GM23248 (cell line): ENCODE measurements at places on chromosomes 6 and 20.

GRCh38 chr6:69825904-69826303 is 29.1 kb upstream of the LMBRD1 start:
- DNase-seq: peak; percentile 65

- DNase-seq: no peak
Observed at GRCh38 chr6:77448546-77448945, 14.7 kb downstream of the HTR1B start.

- peak; percentile 84 for DNase-seq
Observed at GRCh38 chr20:33732166-33732970, 572 bp downstream of the ZNF341 start.

- no peak for DNase-seq
Observed at GRCh38 chr6:14786008-14786407, 459.9 kb upstream of the JARID2 start.

DNA sequence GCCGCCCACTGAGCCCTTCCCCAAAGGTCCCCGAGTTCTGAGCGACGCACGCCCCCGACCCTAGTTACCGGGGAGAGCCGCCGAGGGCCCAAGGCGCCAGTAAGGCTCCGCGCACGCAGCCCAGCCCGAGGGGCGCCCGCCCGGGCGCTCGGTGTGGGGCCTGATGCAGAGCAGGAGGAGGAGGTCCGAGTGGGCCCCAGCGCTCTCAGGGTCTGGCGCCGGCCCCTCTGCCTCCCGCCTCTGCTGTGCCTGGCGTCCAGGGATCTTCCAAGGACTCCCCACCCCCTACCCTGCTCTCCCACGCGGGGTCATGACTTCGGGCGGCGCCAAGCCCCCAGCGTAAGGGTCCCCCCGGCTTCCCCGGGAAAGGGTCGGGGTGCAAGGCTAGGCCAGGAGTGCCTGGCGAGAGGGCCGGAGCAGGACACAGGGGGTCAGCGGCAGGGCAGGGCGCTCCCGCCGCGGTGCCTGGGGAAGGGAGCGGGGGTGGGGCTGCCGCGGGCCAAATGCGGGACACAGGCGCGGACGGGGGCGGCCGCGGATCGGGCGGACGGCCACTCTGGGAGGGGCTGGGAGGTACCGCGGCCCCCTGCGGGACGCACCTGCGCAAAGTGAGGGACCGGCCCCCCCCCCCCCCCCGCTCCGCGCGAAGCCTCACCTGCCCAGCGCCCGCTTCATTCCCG is 637 bp downstream of the ABHD12 start:
- peak; percentile 58 for DNase-seq

DNA sequence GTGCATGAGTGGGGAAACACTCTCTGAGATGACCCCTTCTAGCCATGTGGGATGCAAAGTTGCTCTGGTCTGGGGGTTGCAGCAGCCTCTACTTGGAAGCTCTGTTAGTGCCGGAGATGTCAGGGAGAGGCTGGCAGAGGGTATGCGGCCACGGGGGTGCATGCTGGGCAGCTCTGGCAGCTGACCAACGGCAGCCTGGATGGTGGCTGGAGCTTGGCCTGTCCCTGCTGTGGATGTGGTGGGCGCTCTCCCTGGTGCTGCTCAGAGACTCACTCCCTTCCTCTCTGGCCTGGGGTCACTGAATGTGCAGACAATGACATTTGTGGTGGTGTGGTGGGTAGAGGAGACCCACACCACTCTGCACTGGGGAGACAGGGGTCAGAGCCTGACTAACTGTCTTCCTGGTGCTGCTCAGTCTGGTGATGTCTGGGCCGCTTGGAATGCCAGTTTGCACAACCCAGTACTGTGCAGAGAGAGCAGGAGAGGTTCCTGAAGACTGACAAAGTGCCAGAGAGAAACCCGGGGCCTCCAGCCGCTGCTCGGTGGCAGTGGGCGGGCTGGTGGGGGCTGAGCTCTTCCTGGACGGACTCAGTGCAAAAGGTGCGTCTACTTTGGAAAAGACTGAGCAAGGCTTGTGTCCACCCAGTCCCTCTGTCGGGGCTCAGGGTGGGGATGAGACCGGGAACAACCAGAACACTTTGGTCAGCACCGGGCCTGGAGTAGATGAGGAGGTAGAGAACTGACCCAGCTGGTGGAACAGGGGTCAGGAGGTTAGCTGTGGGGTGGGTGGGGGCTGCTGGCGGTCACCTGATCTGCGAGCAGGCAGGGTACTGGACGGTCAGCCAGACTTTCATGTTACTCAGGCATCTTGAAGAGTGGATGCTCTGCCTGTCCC is 2.7 kb downstream of the MYT1 start:
- peak; percentile 11 for DNase-seq

- no peak for DNase-seq
Observed at GRCh38 chr20:36320261-36320897, 14.2 kb downstream of the DLGAP4 start.

DNA sequence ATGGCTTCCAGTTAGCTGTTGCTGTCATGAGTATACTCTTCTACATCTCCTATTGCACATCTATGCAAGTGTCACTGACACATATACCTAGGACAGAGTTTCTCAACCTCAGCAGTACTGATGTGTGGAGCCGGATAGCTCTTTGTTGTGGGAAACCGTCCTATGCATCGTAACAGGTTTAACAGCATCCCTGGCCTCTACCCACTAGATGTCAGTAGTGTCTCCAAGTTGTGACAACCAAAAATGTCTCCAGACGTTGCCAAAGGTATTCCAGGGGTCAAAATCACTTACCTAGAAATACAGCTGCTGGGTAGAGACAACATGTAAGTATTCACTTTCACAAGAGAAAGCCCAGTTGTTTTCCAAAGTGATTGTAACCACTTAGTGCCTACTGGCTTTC is 637.6 kb downstream of the RNF144B start:
- peak; percentile 52 for DNase-seq

DNA sequence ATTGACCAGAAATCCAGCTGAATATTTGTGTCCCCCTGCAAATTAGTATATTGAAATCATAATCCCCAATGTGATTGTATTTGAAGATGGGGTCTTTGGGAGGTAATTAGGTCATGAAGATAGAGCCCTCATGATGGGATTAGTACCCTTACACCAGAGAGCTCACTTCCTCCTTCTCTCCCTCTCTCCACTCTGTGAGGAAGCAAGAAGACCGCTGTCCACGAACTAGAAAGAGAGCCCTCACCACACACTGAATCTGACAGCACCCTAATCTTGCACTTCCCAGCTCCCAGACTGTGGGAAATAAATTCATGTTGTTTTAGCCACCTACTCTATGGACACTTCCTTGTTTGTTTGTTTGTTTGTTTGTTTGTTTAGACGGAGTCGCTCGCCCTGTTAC is 11.9 kb upstream of the PLAGL1 start:
- DNase-seq: no peak

GRCh38 chr20:37513779-37514359 is 7.2 kb upstream of the NNAT start:
- DNase-seq: no peak

DNA sequence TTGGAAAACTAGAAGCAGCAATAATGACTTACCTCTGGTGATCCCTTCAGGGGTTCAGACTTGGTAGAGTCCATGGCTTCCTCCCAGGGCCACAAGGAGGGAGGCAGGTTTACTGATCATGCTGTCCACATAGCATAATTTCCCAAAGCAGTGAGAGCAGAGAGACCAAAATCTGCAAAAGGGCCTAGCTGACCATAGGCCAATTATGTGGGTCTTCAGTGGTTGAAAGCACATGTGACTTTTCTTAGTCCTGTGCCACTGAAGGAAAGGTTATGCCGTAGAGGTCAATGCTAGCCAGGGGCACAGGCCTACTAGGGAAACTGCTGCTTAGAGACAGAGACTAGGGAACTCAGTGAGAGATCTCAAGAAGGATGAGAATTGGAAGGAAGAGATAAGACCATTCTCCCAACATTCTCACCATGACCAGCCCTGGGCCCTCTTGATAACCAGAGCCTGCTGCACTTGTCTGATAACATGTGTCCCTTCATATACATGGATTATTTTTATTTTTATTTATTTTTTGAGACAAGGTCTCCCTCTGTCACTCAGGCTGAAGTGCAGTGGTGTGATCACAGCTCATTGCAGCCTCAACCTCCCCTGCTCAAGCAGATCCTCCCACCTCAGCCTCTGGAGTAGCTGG is 2.0 kb upstream of the GTPBP2 start:
- DNase-seq: no peak

GRCh38 chr20:38755324-38755910 is 7.2 kb downstream of the ACTR5 start:
- DNase-seq: no peak

- DNase-seq: no peak
Observed at GRCh38 chr20:51144476-51144875, 121.6 kb upstream of the KCNG1 start.

GRCh38 chr6:158382491-158382890 is 70.2 kb downstream of the TULP4 start:
- DNase-seq: no peak

DNA sequence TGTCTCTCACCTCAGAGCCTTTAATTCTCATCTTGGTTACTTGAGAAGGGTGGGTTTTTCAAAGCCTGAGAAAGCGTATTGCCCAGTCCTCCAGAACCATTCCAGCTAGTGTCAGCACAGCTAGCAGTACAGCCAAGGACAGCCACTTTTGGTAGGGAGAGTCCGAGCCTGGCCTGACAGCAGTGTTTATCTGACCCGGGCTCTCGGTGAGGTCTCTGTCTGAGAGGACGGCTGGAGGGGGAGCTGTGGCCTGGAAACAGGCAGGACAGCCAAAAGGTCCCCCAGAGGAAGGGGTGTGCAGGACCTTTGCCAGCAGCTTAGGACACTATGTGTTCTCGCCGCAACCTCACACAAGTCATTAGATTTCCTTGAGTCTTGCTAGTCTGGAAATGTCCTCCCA is 38.8 kb downstream of the LYRM2 start:
- no peak for DNase-seq

- peak; percentile 31 for DNase-seq
Observed at GRCh38 chr6:135162678-135163439, 18.2 kb upstream of the MYB start.

DNA sequence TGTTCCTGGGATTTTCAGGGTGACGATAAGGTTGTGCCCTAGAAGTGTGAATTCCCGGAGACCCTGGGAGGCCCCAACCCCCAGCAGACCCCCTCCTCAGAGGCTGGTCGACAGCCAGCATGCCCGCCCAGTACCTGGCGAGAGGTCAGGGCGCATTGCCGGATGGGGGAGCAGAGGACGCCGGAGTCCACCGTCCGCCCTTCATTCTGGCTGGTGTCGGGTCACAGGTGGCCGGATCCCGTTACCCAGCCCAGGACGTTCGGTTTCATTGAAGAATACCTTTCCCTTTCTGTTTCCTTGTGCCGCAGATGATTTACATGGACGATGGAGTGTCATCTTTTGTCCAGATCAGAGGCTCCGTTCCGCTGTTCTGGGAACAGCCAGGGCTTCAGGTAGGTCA is 61.3 kb downstream of the SYNJ2 start:
- DNase-seq: no peak

DNA sequence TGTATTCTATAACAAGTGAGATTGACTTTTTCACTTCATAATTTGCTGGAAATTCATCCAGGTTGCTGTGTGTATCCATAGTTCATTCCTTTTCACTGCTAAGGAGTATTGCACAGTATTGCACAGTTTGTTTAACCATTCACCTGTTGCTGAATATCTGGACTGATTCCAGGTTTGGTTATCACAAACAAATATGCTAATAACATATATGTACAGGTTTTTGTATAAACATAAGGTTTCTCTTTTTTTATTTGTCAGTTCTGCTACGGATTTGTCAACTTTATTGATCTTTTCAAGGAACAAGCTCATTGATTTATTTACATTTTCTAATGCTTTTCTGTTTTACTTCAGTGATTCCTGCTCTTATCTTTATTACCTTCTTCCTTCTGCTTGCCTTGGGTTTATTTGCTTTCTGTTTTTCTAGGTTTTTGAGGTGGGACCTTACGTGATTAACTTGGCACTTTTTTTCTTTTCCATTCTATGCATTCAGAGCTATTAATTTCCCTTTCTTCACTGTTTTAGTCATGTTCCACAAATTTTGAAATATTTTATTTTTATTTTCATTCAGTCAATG is 117.0 kb upstream of the OGFRL1 start:
- no peak for DNase-seq

- DNase-seq: no peak
Observed at GRCh38 chr6:84756877-84757276, 7.5 kb downstream of the TBX18 start.

DNA sequence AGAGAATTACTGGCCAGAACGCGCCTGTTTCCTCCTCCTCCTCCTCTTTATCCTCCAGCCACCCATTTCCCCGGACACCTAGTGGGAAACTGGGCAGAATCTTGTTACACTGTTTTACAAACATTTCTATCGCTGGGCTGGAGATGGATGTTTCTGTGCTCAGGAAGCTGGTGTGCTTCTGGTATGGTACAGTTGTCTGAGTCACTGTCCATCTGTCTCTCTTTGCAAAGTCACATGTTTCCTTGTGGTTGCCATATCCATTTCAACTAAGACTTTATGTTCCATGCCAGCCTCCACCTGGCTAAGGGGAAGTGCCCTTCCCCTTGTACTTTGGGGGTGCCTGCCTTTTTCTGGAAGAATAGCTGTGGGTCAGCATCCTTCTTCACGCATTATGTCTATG is 52.9 kb upstream of the SLC22A16 start:
- peak; percentile 75 for DNase-seq

DNA sequence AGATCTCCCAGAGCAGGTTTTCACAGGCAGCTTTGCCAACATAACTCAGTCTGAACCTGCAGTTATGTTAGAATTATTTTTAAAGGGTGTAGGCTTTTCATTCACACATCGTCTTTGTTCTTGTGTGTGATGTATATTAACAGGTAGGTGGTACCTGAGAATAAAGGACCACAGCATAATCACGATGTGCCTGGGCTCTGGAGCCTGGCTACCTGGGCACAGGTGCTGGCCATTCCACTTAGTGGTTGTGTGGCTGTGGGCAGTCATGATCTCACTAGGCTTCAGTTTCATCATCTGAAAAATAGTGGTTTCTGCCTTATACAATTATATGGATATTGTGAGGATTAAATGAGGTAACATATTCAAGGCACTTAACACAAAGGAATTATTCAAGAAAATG is 6.4 kb downstream of the CD109 start:
- no peak for DNase-seq

- DNase-seq: no peak
Observed at GRCh38 chr6:10528158-10528981, 7.2 kb downstream of the GCNT2 start.

DNA sequence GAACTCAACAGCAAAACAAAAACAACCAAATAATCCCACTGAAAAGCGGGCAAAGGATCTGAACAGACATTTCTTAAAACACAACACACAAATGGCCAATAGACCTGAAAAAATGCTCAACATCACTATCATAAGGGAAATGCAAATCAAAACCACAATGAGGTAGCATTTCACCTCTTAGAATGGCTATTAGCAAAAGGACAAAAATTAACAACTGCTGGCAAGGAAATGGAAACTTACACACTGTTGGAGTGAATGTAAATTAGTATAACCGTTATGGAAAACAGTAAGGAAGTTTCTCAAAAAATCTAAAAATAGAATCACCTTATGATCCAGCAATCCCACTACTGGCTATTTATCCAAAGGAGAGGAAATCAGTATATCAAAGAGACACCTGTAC is 20.9 kb downstream of the FAM8A1 start:
- DNase-seq: no peak

DNA sequence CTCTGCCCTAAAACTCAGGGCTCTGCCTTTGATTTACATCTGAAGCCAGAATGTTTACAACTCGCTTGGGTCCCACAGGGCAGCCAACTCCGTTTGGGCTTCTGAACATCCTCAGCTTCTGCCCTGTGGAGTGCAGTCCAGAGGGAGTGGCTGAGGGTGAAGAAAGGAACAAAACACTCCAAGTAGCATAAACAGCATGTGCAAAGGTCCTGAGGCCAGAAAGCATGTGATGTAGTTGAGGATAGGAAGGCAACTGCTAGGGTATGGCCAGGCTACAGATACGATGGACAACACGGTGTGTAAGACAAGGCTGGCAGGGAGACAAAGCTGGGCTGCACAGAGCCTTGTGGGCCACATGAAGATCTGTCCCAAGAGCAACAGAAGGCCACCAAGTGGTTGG is 12.5 kb downstream of the JAG1 start:
- DNase-seq: no peak
